Fibroblast of skin of right biceps (primary cell): ENCODE measurements at places on chromosomes 5 and 9.
A peak's percentile ranks its signal among the peaks of the same experiment; 100 is the strongest.

DNA sequence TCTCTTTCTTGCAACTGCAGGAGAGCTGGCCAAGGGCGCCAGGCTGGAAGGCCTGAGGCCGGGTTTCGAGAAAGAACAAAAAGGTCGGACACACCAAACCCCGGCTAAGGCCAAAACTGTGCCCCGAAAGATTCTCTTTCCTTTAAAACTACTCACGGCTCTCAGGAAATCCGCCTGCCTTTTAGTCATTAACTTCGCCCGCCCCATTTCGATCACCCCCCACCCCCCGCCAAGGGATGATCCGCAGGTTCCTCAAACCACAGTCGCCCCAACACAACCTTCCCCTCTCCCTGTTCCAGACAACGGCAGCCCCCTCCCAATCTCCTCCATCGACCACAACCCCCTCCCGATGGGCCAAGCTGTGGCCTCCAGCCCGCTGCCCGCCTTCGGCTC, 536 bp downstream of the FEM1C start:
- DNase-seq: peak; percentile 57

DNA sequence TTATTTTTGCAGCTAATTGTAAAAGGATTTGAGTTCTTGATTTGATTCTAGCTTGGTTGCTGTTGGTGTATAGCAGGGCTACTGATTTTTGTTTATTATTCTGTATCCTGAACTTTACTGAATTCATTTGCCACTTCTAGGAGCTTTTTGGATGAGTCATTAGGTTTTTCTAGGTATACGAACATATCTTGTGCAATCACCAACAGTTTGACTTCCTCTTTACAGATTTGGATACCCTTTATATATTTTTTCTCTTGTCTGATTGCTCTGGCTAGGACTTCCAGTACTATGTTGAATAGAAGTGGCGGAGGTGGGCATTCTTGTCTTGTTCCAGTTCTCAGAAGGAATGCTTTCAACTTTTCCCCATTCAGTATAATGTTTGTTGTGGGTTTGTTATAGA, 210.8 kb downstream of the FGF10 start:
- DNase-seq: no peak

GRCh38 chr5:952597-953271, 55.9 kb upstream of the NKD2 start:
- no peak for DNase-seq

DNA sequence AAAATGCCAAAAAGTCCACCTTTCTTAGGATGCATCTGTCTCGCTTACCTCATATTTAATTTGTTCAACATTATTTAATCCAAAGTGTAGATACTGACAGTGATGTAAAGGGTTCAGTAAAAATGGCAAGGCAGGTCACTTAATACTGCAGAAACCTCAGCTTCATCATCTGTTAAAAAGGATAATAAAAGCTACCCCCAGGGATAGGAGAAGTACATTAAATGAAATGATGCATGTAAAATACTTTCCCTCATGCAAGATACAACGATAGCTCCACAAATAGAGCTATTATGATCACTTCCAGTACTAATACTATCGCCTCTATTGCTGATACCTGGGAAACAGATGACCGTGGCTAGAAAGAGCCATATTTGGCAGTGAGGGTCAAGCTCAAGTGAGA, 82.9 kb downstream of the SLC1A1 start:
- DNase-seq: no peak

- peak; percentile 55 for DNase-seq
Observed at GRCh38 chr9:79362100-79363081, 209.4 kb upstream of the TLE4 start.

GRCh38 chr5:20033881-20034280, 45.9 kb upstream of the CDH18 start:
- no peak for DNase-seq

DNA sequence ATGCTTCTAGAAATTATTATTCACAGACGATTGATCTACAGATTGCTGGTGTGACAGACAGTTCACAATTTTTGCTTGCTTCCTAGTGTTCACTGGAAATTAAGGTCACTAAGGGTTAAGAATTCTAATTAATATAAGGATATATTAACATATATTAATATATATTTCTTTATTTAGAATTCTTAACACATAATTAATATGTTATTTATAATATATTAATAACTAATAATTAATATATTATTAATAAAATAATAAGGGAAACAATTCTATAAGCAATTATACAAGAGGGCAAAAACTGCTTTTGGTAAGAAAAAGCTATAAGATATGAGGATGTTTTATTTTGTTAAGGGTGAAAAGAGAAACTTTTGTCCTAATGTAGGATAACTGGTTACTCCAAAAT, 56.3 kb downstream of the PDE6A start:
- DNase-seq: no peak

GRCh38 chr9:34114436-34114835, 12.1 kb downstream of the DCAF12 start:
- DNase-seq: no peak

- peak; percentile 3 for DNase-seq
Observed at GRCh38 chr9:86020731-86021130, 78.6 kb downstream of the GOLM1 start.

DNA sequence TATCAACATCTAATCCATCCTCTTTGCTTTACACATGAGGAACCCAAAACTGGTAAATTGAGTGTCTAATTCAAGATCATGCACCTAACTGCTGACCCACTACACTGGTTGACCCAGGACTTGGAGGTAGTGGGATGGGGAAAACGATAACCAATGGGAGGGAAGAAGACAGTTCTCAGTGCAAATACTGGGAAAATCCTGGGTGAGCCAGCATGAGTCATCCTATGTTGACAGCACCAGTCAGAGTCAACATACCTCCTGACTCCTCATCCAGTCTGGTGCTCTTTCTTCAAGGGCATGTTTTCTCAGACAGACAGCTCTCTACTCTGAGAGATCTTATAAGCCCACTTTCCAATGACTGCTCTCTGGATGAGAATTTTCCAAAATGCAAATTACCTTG, 232.8 kb upstream of the PTGER4 start:
- peak; percentile 78 for DNase-seq

DNA sequence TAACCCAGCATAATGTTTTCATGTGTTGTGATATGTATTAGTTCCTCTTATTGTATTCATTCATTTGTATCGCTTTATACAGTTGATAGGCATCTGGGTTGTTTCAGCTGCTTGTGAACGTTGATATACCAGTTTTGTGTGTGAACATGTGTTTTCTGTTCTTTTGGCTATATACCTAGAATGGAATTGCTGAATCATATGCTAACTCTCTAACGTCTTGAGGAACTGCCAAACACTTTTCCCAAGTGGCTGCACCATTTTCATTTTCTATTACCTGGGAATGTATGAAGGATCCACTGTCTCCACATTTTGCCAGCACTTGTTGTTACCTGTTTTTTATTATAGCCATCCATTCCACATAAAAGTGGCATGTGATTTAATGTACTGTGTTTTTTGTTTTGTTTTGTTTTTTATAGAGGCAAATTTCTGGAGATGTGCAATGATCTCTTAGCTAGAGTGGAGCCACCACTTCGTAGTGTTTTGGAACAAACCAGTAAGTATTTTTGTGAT, 34.6 kb downstream of the HSPA4 start:
- DNase-seq: no peak

GRCh38 chr9:127201071-127201541, 63.5 kb upstream of the GARNL3 start:
- DNase-seq: peak; percentile 10

DNA sequence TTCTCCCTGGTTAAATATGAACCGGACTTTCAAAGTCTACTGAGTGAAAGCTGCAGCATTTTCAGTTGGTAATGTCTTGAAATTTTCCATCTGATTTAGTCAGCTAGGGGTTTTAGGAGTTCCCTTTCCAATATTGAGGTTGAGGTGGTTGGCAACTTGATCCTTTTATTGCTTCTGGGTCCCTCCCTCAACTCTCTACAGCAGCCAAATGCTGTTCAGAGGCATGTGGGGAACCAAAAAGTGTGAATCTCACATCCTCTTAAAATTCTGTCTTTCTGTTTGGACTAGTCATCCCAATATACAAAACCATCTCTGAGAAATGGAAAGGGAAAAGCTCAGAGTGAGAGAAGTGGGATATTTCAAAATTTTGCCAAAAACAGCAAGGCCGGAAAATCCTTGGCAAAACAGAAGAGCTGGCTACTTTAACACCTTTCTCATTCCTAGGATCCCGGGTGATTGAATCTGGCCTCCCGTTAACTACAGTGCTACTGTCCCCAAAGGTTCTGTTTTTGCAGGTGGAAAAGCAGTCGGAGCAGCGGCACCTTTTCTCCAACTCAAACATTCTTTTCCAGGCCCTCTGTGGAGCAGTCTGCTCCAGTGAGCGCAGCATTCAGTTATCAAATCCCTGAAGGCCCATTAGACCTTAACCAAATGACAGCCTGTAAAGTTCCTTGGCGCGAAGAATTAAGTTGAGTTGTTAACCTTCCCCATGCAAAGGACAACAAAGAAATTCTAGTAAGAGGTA, 345.9 kb upstream of the NUDT12 start:
- no peak for DNase-seq

- DNase-seq: no peak
Observed at GRCh38 chr9:113721856-113722255, 154.3 kb upstream of the ZNF618 start.

GRCh38 chr9:134061019-134061687, 6.7 kb downstream of the BRD3 start:
- no peak for DNase-seq

DNA sequence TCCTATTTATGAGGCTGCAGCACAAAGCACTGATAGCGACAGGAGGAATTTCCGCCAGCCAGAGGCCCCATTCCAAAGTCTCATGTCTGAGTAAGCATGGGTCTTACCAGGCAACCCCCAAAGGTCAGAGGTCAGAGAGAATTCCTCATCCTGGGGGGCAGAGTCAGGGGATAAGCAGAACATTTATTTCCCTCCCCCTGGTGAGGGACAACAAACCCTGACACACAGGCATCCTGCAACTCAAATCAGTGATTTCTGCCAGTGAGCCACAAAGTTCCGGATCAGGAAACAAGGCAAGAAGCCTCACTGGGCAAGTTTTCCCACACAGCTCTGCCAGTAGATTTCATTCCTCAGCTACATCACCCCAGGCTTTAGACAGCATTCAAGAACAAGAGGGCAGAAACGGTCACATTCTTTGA, 37.0 kb downstream of the ADAMTS12 start:
- DNase-seq: peak; percentile 87

DNA sequence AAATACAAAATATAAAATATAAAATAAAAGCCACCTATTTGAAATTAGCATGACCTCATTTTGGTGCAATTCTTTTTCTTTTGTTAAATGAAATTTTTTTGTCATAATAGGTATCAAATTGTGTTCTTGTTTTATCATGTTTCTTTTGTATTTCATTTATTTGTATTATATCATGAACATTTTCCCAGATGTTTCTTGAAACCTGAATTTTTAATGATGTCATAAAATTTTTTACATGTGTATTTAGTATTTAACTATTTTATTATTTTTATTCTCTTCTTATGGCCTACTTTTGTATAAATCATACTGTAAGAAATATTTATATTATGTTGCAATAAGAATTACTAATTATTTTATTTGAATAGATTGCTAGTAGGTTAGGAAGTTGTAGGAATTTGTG, 361.7 kb downstream of the TMEM161B start:
- DNase-seq: no peak

DNA sequence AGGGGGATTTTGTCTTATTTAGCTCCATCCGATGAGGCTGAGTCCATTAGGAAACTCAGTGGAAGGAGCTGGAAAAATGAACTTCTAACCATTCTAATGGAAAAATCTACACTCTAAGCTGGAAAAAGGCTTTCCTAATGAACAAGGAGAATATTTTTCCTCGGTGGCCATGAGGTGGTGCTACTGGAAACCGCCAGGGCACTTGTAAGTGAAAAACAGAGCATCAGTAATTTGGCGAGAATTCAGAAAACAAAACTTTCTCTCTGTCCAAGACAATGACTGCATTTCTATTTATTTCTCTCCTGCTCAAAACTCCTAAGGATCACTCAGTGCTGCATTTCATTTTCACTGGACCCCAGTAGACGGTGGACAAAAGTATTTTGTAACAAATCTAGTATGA, 237.6 kb downstream of the TENT4A start:
- no peak for DNase-seq

- no peak for DNase-seq
Observed at GRCh38 chr5:128766406-128766805, 198.9 kb upstream of the SLC27A6 start.

DNA sequence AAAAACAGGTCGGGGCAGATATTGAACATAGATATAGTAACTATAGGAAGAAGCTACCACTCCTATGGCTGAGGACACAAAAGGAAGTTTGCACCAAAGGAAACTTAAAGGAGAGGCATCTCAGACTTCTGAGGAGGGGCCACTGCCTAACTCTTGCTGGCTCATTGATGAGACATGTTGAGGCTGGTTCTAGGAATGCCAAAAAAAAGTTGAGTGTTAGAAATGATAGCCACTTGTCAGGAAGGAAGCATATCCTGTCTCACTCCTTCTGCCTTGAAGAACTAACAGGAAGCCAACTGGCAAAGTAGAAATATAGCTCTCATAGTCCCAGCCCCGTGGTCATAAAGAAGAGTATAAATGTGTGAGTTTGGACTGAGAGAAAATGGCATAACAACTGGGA, 23.3 kb upstream of the STOM start:
- DNase-seq: peak; percentile 75

GRCh38 chr9:34119713-34120112, 6.8 kb downstream of the DCAF12 start:
- DNase-seq: no peak

- peak; percentile 12 for DNase-seq
Observed at GRCh38 chr5:110045158-110045557, 355.4 kb downstream of the MAN2A1 start.

GRCh38 chr9:14170392-14170931, 143.5 kb downstream of the NFIB start:
- no peak for DNase-seq
